ENCODE measurements at places on chromosomes 11 and 22.

DNA sequence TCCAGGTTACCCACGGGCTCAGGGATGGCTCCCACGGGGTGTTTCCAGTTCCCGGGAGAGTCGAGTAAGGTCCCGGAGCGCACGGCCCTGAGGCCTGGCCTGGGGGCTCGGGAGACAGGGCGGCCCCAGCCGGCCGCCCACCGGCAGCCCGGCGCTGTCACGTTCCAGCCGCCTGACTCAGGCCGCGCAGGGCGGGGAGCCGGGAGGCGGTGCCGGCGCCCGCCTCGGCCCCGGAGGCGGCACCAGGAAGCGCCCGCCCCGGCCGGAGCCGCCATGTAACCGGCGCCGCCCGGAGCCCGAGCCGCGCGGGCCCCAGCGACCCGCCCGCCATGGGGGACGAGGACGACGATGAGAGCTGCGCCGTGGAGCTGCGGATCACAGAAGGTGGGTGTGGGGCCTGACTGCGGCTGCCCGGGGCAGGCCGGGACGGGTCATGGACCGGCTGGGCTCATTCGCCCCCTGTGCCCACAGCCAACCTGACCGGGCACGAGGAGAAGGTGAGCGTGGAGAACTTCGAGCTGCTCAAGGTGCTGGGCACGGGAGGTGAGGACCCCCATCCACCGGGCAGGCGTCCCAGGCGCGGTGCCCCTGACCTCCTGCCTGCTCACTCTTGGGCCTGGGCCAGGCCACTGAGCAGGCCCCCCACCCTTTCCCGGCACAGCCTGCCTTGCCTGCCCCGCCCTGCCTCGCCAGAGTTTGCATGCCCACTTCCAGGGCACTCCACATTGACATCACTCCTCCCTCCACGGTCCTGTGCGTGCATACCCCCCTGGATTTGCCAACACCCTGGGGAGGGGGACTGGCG, at the start of gene RPS6KA4:
TSS of gene RPS6KA4 (plus strand) at position 256 of the 805 bp plus-strand sequence. CDS start at position 330, 74 bp downstream.
- DNase-seq = no peak

DNA sequence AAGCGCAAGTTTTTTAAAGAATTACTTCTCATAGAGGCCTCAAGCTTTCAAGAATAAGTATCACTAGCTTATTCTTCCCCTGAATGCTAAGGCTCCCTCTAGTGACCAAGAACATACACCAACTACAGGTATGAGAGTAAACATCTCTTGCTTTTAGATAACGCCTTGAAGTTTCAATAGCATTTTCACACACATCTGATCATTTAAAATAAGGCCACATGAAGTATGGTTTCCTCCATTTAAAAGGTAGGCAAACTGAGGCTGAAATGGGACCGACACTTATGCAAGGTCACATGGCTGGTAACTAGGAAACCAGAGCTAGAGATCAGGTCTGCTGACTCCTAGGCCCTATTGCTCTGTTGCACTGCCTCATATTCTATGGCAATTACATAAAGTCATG, 66.5 kb downstream of the CCDC34 start:
- DNase-seq = no peak

DNA sequence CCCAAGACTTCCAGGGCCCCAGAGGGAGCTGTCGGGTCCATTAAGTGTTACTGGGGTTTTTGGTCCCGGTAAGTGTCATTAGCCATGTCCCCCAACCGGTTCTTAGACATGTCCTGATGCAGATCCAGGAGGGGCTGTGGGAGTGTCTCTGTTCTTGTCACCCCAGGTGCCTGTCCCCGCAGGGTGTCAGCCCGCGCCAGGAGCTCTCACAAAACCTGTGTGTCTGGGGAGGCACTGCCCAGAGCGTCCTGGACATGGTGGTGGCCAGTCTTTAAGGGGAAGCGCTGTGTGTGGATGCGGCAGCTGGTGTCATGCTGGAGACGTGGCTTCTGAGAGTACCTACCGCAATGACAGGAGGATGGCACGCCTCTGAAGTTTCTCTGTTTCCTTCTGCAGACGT, 12.5 kb upstream of the PARVG start:
- DNase-seq = no peak

DNA sequence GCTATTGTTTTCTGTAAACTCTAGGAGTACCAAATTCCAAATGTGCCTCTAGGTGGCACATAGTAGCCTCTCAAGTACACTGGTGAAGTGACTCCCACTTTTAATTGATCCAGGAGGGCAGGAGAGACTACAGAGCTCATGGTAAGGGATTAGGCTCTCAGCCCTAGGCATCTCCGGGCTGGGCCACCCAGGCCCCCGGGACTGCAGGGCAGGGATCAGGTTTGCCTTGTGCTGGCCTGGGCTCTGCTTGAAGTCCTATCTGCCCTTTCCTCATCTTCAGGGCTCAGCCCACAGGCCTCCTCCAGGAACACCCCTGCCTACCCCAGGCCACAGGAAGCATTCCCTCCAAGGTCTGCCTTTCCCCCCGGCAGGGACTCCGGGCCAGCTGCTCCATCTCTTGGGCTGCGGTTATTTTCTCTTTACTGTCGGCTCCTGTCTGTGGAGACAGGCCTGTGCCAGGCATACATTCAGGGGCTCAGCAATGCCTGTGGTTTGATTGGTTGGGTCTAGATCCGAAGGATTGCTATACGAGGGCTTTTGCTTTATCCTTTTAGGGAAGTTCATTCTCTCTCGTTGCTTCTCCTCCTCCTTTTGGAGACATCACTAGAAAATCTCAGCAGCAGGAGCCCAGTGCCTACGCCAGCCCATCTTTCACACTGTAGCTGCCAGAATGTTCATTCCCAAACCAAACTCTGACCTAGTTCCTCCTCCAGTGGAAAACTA, 32.8 kb downstream of the PARVA start:
- DNase-seq = no peak

GRCh38 chr22:20273758-20274181, 5.7 kb upstream of the RTN4R start:
- DNase-seq = no peak

GRCh38 chr11:66707486-66707885, 21.5 kb downstream of the SPTBN2 start:
- DNase-seq = no peak

DNA sequence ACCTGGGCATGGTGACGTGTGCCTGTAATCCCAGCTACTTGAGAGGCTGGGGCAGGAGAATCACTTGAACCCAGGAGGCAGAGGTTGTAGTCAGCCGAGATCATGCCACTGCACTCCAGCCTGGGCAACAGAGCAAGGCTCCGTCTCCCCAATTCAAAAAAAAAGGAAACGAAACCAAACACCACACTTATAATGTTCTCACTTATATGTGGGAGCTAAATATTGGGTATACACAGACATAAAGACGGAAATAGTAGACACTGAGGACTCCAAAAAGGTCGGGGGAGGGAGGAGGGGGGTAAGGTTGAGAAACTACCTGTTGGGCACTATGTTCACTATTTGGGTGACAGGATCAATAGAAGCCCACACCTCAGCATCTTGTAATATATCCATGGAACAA, 94.3 kb downstream of the GAB2 start:
- no peak for DNase-seq

- DNase-seq = no peak
Measured at GRCh38 chr11:133303262-133303661, 229.0 kb downstream of the OPCML start.

DNA sequence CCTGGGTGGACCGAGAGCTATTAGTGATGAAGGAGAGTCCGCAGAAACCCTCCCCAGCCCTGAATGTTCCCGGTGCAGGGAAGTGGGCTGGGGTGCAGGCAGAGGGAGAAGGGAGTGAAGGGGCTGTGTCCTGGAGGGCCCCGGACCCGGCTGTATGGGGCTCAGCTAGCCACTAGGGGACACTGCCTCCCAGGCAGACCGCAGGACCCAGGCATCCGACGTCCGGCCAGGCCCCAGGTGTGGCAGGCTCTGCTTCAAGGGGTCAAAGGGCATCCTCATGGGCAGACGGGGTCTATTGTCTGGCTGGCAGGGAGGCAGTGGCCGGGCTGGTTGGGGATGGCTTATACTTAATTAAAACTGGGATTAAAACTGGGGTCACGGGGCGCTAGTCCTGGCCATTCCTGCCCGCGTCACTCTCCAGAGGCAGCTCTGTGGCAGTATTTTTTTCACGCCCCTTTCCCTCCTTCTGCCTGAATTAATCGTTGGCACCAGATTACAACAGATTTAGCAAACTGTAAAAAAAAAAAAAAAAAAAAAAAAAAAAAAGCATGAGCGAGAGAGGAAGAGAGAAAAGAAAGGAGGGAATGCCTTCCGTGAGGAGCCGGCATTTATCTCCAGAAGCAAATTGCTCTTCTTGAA, 5.1 kb downstream of the FLRT1 start:
- DNase-seq = no peak
